ENCODE measurements at places on chromosomes 13 and 19.
A peak's percentile ranks its signal among the peaks of the same experiment; 100 is the strongest.

GRCh38 chr13:110329258-110329657 is 22.2 kb downstream of the COL4A2 start:
- DNase-seq = no peak

GRCh38 chr19:56080669-56081401 is 40.3 kb downstream of the ZNF787 start:
- DNase-seq = peak; percentile 21

GRCh38 chr19:46935066-46935663 is 74.4 kb downstream of the ARHGAP35 start:
- no peak for DNase-seq

GRCh38 chr13:93700115-93700514 is 473.5 kb downstream of the GPC6 start:
- DNase-seq = no peak

DNA sequence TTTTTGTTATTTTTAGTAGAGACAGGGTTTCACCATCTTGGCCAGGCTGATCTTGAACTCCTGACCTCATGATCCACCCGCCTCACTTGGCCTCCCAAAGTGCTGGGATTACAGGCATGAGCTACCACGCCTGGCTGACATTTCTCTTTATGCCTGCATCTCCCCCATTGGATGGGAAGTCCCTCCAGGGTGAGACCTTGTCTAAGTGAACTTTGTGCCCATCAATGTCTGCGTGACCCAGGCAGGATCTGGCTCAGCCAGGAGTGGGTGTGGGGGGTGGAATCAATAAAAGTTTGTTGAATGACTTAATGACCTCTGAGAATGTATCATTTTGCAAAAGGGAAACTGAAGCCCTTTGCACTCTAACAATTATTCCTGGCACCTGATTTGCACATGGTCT is 1.8 kb upstream of the ARRDC5 start:
- DNase-seq = no peak

DNA sequence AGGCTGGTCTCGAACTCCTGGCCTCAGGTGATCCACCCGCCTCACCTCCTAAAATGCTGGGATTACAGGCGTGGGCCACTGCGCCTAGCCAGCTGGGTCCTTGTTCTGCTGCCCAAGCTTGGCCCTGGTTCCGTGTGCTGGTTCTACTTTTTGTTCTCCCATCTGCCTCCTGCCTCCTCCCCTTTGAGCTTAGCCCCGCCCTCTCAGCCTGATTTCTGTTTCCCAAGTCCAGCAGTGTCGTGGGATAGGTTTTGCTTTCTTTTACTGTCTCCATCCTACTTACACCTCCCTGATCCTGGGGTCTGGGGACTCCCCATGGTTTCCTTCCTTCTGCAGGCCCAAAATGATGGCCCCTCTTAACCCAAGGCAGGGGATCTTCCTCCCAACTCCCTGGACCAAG is 2.4 kb downstream of the BLOC1S3 start:
- no peak for DNase-seq

GRCh38 chr13:45229172-45229571 is 28.3 kb upstream of the KCTD4 start:
- DNase-seq = no peak

Data from KG1 (cell line).